Stimulated activated CD4-positive, alpha-beta T cell treated with anti-CD3 and anti-CD28 coated beads, Interleukin-2, amount 100 ng/mL, for 48 hours (primary cell): ENCODE measurements at places on chromosomes 1 and 21.

- no peak for DNase-seq
Measured at GRCh38 chr1:193538003-193538354, 351.6 kb upstream of the B3GALT2 start.

DNA sequence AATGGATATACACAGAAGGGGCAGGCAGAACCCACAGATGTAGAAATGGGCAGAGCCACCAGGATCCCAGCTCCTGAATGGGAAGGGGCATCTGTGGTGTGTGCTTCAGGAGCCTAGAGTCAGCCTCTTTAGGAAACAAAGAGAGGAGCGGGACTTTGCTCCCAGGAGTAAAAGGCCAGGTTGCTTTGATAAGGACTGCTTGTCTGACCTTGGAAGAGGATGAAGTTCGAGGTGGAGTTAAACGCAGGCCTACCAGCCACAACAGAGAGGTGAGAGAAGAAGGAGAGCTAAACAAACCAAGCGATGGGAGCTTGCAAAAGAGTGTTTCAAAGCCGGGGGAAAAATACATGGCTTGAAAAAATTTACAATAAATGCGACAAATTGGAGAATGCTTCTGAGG lies 49.9 kb upstream of the TMPRSS2 start:
- no peak for DNase-seq

DNA sequence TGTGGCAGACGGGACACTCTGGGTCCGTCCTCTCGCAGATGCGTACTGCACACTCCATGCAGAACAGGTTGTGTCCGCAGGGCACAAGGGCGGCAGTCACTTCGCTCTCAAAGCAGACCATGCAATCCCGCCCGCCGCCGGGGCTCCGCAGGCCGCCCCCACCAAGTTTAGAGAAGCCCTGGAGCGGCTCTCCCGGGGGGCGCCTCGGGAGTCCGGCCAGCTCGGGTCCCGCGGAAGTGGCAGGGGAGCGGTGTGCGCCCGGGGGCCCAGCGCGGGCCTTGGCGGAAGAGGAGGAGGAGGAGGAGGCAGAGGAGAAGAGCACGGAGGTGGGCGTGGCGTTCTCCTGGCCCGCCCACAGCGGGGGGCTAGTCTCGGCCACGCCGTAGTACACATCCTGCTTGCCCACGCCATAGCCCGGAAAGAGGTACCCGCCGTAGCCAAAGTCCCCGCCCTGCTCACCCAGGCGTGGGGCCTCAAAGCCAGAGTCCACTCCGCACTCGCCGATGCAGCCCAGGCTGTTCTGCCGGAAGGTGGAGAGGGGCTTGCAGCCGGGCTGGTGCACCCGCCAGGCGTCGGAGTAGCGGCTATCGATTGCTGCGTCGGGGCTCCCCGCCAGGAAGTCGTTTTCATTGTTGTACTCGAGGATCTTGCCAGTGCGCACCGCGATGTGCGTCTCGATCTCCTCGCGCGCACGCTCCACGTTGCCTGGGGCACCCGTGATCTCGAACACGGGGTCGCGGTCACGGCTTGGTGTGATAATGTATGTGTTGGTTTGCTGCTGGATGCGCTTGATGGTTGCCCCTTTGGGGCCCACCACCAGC lies 5.4 kb downstream of the MEX3A start:
- no peak for DNase-seq

DNA sequence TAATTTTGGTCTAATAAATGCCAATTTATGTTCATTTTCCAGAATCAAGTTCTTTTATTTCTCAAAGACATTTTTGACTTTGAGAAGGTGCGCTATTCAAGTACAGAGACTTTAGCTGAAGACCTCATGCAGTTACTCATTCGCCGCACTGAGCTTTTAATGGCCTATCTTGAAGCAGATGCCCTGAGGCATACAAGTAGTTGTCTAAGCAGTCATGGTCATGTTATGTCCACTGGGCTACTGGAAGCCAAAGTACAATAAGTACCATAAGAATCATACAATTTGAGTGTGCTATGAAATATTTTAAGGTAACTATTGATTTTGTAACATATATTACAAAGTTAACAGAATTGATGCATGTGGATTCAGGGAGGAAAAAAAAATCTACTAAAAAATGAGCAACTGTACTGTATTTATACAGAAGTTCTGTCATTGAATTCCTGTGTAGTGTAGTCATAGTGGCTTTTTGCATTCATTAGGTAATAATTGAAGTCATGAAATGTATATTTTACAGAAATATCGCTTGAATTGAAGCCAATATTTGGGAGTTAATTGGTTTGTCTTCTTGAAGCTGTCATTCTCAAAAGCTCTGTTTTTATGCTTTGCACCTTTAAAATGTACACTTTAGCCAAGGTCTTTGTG lies 13.5 kb upstream of the NEXN start:
- no peak for DNase-seq

- no peak for DNase-seq
Measured at GRCh38 chr1:4177425-4178150, 277.5 kb upstream of the C1orf174 start.

DNA sequence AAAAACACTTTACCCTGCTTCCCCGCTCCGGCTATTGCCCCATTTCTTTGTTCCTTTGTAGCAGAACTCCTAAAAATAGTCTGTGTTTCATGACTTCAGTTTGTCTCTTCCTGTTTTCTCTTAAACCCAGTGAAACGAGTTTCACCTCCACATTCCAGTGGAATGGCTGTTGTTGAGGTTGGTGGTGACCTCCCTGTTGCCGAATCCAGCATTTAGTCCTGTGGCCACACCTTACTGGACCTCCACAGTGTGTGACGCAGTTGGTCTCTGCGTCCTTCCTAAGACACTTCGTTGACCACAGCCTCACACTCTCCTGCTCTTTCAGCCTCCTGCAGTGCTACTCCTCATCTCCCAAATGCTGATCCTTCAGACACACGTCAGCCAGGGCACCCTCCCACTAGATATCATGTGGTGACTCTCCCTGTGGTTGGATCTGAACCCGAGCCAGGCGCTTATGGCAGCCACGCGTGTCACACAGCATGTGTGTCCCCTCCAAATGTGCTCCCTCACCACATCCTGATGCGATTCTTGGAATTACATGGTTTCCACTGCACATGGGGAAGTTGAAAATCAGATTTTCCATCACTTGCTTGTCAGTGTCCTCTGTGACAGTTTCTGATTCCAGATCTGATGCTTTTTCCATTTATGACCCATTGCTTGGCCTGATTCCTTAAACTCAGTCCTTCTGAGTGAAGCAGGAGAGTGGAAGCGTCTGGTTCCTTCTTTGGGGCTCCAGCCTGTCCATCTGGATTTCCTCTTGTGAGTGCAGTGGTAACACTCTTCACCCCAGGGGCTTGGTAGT lies 99.1 kb upstream of the ARTN start:
- no peak for DNase-seq

DNA sequence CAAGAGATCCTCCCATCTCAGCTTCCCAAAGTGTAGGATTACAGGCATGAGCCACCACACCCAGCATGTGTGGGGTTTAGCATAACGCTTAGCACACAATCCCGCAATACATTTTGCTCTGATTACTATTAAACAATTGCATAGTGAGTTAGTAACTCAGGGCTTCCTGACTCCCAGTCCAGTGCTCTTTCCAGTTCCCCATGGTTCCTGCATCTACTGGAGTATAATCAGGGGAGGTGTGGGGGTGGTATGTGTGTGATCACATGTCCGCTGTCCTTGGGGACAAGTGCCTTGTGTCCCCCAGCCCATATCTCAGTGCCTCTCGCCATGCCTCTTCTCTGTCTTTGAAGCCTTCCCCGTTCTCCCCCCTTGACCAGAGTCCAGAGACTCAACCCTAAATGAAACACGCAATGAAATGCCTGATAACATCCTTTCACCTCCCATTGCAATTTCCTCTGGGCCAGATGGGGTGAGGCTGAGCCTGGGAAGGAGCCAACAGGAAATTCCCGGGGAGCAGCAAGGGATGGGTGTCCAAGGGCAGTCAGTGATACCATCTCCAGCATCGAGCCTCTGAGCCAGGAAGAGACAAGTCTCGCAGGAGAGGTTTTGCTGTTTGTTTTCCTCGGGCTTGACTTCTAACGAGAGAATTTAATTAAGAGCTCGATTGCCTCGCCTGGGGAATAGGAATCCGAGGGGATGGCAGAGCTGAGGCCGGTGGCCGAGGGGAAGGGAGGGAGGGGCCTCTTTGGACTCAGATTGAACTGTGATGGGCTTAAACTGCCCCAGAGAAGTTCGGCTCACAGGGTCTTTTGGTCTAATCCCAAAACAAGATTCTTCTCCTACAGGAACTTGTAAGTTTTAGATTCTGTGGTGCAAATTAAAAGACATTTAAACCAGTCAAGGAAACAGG lies 7.7 kb upstream of the HTR1D start:
- no peak for DNase-seq

GRCh38 chr1:229928767-229929166 lies 138.3 kb upstream of the GALNT2 start:
- no peak for DNase-seq

GRCh38 chr1:54247863-54248515 lies 48.0 kb downstream of the MRPL37 start:
- DNase-seq, result no peak

DNA sequence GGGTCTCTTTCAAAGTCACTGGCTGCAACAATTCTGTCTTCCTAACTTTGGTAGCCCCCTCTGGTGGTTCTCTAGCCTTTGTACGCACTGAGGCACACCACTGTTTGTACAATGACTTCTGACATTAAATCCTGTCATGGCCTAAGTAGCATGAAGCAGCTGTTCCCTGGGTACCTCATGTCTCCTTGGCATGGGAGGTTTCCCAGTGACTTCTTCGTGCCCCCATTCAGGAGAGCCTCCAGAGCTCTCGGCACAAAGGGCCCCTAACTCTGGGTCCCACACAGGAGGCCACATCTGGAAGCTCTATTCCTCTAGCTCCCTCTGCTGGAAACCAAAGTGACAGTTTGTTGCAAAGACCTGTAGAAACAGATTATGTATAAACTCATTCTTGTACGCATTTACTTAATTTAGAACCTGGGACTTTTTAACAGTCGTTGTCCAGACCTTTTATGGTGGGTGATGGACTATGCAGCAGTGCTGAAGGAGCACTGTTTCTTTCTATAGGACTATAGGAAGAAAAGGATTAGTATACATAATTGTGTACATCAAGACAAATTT lies 13.4 kb downstream of the SWT1 start:
- DNase-seq, result peak; percentile 19

DNA sequence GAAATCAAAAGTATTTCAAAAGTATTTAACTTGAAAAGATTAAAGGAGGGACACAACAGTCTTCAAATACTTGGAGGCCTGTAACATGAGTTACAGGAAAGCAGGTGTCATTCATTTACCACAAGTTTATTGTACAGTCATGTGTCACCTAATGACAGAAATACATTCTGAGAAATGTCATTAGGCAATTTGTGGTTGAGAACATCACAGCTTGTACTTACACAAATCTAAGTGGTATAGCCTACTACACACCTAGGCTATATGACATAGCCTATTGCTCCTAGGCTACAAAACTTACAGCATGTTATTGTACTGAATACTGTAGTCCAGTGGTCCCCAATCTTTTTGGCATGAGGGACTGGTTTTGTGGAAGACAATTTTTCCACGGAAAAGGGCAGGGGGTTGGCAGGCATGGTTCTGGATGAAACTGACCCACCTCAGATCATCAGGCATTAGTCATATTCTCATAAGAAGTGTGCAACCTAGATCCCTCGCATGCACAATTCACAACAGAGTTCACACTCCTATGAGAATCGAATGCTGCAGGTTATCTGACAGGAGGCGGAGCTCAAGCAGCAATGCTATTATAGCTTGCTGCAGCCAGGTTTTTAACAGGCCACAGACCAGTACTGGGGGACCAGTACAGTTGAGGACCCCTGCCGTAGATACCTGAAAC lies 25.0 kb upstream of the PHTF1 start:
- DNase-seq, result no peak

GRCh38 chr21:44946254-44947041 lies 6.6 kb downstream of the SLX9 start:
- no peak for DNase-seq

- DNase-seq, result no peak
Measured at GRCh38 chr1:244636488-244637259, 16.3 kb upstream of the DESI2 start.

DNA sequence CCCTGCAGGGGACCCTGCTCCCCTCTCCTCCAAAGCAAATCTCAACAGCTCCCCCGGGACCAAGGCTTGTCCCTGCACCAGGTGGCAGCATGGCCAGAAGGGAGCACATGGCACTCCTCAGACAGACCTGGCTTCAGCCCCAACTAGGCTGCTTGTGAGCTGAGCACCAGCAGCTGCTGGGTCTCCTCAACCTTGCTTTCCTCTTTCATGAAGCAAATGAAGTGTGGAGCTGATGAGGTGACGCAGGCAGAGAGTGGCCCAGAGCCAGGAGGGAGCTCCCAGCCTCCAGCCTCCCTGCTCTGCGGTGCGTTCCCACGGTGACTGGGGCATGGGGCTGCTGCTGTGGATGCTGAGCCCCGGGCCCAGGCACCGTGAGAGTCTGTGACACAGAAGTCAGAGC lies 34.0 kb downstream of the MEGF6 start:
- no peak for DNase-seq

GRCh38 chr1:193619911-193620310 lies 433.5 kb upstream of the B3GALT2 start:
- no peak for DNase-seq

DNA sequence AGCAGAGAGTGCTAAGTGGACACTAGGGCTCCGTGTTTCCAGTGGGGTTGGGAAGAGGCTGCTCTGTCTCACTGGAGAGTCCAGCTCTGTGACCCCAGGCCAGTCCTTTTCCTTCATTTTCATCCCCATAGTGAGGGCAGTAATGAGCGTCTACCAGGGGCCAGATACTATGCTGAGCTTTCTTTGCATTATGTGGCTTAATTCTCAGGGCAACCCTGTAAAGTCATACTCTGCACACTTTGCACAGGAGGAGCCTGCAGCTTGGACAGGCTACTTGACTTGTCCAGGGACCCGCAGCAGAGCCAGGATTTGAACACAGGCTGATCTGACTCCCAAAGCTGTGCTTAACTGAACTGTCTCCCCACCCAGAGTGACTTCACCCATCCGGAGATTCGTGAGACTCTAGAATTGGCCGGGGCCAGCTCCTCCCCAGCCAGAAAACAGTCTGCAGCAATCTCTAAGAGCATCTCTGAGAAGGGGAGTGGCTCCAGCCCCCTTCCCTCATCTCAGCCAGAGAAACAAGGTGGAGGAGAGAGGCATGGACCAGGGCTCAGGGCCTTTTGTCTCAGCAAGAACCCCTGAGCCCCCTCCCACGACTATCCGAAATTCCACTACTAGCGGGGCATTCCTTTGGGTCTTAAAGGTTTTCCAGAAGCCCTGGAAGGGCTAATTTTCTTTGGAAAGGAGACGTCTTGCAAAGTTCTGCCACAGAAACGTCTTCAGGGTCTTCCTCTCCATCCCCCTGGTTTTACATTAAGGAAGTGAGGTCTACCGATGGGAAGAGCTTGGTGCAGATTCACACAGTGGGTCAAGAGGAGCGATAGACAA lies 866 bp upstream of the FNDC5 start:
- no peak for DNase-seq

DNA sequence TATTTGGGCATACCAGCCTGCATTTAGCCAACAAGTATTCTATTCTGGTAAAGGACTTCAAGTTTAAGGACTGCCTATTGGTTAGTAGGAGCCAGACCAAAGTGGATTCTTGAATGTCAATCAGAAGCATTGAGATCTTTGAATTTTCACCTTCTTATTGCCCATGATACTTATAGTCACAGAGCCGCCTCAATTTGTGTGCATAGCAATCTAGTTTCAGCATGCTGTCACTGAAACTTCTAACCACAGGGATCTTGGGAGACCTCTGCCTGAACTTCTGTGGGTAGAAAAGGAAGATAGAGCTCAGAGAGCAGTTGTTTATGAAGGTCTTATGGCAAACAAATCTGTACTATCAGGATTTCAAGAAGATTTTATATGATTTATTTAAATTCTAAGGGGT lies 501.4 kb upstream of the USP24 start:
- DNase-seq, result no peak
